ENCODE measurements at places on chromosomes 13 and 19.

DNA sequence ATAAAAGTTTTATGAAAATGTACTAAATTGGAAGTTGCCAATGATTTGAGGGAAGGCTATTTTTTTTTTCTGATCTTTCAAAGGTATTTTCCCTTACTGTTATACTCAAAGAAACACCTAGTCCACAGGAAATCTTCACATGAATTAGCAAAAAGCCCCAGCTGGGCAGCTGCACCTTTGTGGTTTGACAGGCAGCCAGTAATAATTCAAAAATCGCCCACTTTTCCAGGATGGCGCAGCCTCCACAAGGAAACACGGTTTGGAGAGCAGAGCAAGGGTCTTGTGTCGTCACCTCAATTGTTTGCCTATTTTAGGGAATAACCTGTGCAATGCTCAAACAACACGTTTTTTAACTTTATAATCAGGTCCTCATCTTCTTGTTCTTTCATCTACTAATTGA lies 324.9 kb upstream of the GPC6 start:
- DNase-seq, result no peak

DNA sequence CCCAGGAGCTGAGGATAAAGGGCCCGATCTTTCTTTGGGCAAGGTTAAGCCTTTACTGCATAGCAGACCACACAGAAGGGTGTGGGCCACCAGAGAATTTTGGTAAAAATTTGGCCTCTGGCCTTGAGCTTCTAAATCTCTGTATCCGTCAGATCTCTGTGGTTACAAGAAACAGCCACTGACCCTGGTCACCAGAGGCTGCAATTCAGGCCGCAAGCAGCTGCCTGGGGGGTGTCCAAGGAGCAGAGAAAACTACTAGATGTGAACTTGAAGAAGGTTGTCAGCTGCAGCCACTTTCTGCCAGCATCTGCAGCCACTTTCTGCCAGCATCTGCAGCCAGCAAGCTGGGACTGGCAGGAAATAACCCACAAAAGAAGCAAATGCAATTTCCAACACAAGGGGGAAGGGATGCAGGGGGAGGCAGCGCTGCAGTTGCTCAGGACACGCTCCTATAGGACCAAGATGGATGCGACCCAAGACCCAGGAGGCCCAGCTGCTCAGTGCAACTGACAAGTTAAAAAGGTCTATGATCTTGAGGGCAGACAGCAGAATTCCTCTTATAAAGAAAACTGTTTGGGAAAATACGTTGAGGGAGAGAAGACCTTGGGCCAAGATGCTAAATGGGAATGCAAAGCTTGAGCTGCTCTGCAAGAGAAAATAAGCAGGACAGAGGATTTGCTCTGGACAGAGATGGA lies 8.4 kb upstream of the CEACAM19 start:
- no peak for DNase-seq

- DNase-seq, result no peak
Measured at GRCh38 chr19:5676105-5676771, 4.1 kb downstream of the MICOS13 start.

DNA sequence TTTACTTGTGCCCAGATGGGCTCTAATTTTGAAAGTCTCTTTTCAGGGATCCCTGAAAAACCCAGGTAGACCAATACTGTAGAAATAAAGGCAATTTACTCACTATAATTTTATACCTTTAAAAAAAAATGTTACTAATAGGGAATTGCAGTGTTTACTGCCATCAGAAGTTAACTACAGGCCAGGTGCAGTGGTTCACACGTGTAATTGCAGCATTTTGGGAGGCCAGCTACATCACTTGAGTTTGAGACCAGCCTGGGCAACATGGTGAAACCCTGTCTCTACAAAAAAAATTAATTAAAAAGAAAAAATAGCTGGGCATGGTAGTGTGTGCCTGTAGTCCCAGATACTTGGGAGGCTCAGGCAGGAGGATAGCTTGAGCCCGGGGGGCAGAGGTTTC lies 10.2 kb downstream of the USP12 start:
- DNase-seq, result no peak

- DNase-seq, result no peak
Measured at GRCh38 chr13:36430247-36431203, 1.8 kb upstream of the CCNA1 start.

Measured in hematopoietic multipotent progenitor cell treated with erythropoietin and hydrocortisone succinate and interleukin-3 and kit ligand, for 15 days (in vitro differentiated cells).